Spleen (tissue), 13 donors: ENCODE measurements at places on chromosomes 11 and 22.

DNA sequence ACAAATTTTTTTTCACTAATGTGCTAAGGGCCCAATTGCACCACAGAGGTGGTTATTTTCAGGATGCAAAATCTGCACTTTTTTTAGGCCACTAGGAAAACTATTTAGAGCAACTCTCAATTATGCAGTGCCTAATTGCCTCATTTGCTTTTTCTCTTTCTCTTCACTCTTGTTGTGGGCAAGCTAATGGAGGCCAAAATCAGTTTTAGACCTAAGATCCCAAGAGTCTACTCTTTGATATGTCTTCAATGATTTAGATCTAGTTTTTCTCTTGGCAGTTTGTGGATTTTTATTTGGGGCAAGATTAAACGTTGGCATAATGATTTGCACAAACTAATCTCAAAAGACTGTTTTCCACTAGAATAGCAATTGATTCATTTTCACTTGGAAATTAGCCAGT is 1996.9 kb downstream of the LRRC4C start:
- H3K4me3 ChIP-seq: no peak overlapping the region
- H3K36me3 ChIP-seq: no peaks in the 10 kb centered on the region
- H3K27me3 ChIP-seq: no peaks in the 10 kb centered on the region

DNA sequence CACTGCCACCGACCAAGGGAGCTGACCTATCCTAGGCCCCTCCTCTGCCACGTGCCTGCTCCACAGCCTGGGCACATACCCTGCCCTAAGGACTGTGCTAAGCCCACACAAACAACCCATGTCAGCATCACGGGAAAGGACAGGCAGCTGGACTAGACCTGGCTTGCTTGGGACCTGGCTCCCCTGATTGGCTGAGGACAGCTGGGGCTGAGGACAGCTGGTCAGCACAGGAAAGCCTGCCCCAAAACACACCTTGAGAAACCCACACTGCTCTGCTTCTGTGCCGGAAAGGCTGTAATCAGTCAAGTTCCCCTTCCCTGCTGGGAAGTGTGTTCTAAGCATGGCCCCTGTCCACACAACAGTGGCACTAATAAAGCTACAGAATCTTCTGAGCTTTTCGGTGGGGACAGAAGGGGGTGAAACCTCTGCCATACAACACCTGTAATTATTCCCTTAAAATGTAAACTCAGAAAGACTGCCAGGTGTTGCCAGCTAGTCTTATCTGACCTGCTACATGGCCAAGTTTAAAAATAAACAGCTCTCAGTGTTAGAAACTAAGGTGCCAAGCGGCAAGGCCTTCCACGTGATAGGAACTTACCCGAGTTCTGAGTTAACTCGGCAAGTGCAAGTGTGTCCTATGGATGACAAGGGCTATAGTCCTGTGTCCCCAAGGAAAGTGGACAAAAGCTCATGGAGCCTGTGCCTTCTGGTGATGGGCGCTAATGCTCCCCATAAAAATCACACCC is 35.7 kb upstream of the ARFGAP3 start:
- peak; percentile 90 for DNase-seq
- no peaks in the 10 kb centered on the region for H3K27me3 ChIP-seq
- H3K4me3 ChIP-seq: no peak overlapping the region

GRCh38 chr22:20494978-20495860 is at the start of gene KLHL22:
TSS of gene KLHL22 (minus strand) at chr22:20495795. CDS start at chr22:20489211, 6,584 bp downstream.
- H3K27ac ChIP-seq: peak within 1 kb of the TSS; percentile 92
- peaks cover 9% of the 10 kb centered on the region for H3K36me3 ChIP-seq
- DNase-seq: no peak
- no peaks in the 10 kb centered on the region for H3K27me3 ChIP-seq

DNA sequence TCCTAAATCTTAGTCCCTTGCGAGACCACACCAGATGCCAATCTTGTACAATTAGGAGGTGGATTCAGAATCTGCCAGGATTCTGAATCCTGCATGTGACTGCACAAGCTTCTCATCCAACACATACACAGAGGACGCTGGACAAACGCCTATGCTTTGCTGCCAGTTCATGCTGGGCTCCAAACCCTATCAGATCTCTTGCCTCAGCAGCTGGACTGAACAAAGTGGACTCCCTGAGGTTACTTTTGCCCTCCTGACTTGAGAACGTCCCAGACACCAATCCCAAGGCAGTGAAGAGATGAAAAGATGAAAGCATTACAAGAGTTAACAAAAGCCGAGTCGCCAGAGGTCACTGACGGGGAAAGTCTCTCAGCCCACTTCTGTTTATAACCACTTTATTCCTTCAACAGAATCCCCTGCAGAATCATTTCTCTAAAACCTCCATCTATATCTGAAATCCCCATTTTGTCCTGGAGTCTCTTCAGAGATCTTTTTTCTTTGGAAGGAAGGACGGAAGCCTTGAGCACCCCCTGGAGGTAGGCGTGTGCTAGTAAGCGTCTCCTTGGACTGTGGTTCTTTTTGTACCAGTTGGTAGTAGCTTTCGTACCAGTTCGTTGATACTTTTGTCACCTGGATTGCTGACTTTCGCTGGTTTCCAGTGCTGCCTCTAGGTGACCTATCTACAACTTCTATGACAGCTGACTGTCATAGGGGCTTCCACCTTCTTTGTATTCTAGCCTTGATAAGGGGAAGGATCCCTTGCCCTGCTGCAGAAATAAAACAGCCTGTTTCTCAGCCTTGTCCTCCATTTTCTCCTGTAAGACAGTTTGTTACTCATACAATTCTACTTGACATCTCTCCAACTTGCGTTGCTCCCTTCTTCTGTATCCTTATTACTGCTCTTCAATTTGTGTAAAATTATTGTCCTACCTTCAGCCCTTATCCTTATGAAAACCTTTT is 26.1 kb upstream of the EED start:
- H3K4me1 ChIP-seq: no peaks in the 10 kb centered on the region
- H3K36me3 ChIP-seq: no peaks in the 10 kb centered on the region
- DNase-seq: peak; percentile 76
- no peak overlapping the region for H3K27ac ChIP-seq
- no peak overlapping the region for H3K4me3 ChIP-seq

- H3K4me1 ChIP-seq: peaks cover 21% of the 10 kb centered on the region
- H3K27me3 ChIP-seq: no peaks in the 10 kb centered on the region
- H3K36me3 ChIP-seq: no peaks in the 10 kb centered on the region
- H3K27ac ChIP-seq: no peak overlapping the region
Measured at GRCh38 chr22:41289671-41290070, 3.7 kb upstream of the RANGAP1 start.

DNA sequence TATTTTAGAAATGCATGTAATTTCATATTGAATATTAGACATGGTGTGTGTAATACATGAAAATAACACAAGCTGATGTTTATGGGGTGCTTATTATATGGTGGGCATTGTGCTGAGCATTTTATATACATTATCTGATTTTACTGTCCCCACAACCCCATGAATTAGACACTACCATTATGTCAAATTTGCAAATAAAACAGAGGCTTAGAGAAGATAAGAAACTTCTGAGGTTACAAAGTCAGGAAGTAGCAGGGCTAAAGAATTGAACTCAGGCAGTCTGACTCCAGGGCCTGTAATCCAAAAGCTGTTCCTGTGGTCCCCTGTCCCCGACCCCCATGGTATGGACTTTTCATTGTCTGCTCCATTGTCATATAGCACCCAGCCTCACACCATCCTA is 49.4 kb upstream of the NAV2 start:
- no peaks in the 10 kb centered on the region for H3K36me3 ChIP-seq
- H3K27ac ChIP-seq: no peak overlapping the region
- no peak for DNase-seq
- H3K4me3 ChIP-seq: no peak overlapping the region
- H3K27me3 ChIP-seq: no peaks in the 10 kb centered on the region

GRCh38 chr22:49964136-49965090 is 3.8 kb downstream of the PIM3 start:
- peaks cover 73% of the 10 kb centered on the region for H3K4me1 ChIP-seq
- peak overlapping the region; percentile 99 for H3K27ac ChIP-seq
- DNase-seq: peak; percentile 81

DNA sequence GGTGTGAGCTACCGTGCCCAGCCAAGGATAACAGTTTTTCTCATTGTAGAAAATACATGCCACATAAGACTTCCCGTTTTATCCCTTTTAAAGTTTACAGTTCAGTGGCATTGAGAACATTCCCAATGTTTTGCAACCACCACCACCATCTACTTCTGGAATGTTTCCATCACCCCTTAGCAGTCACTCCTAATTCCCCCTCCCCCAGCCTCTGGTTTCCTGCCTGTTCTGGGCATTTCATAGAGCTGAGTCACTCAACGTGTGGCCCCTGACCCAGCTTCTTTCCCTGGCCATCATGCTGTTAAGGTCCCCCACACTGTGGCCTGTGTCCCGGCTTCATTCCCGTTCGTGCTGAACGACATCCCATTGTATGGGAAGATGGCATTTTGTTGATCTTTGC is 30.7 kb downstream of the FGF4 start:
- H3K27ac ChIP-seq: no peak overlapping the region
- no peak for DNase-seq
- no peaks in the 10 kb centered on the region for H3K36me3 ChIP-seq
- no peaks in the 10 kb centered on the region for H3K4me1 ChIP-seq
- peaks cover 4% of the 10 kb centered on the region for H3K27me3 ChIP-seq
- no peak overlapping the region for H3K4me3 ChIP-seq

DNA sequence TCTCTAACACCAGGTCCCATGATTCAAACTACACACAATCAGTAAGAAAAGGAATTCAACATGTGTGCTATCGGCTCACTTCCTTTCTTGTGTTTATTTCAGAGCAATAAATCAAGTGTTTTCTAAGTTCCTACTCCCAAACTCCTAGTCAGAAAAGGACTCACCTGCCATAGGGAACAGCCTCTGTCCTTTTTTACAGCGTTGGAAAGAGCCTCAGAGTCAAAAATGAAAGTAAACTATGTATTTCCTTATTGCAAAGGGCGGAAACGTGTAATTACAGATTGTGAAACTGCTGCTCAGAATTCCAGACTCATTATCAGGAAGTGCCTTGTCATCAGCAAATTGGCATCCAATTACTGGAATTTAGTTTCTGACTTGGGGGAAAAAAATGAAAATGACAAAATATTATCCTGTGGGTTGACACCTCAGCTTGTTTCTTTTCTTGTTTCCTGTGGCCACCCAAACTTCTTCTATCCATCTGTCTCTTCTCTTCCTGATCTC is at the start of gene CASP4:
CASP4 (minus strand) TSS at position 220 of the 501 bp plus-strand sequence; CDS start at position 171, 49 bp downstream.
- peak within 1 kb of the TSS; percentile 67 for H3K4me3 ChIP-seq
- no peaks in the 10 kb centered on the region for H3K27me3 ChIP-seq
- H3K36me3 ChIP-seq: peaks cover 20% of the 10 kb centered on the region
- peaks cover 45% of the 10 kb centered on the region for H3K4me1 ChIP-seq
- peak within 1 kb of the TSS; percentile 91 for H3K27ac ChIP-seq
- DNase-seq: no peak

GRCh38 chr11:124339396-124340141 is 19.6 kb upstream of the OR8D2 start:
- no peaks in the 10 kb centered on the region for H3K27me3 ChIP-seq
- no peak overlapping the region for H3K4me3 ChIP-seq
- no peaks in the 10 kb centered on the region for H3K4me1 ChIP-seq
- no peaks in the 10 kb centered on the region for H3K36me3 ChIP-seq

DNA sequence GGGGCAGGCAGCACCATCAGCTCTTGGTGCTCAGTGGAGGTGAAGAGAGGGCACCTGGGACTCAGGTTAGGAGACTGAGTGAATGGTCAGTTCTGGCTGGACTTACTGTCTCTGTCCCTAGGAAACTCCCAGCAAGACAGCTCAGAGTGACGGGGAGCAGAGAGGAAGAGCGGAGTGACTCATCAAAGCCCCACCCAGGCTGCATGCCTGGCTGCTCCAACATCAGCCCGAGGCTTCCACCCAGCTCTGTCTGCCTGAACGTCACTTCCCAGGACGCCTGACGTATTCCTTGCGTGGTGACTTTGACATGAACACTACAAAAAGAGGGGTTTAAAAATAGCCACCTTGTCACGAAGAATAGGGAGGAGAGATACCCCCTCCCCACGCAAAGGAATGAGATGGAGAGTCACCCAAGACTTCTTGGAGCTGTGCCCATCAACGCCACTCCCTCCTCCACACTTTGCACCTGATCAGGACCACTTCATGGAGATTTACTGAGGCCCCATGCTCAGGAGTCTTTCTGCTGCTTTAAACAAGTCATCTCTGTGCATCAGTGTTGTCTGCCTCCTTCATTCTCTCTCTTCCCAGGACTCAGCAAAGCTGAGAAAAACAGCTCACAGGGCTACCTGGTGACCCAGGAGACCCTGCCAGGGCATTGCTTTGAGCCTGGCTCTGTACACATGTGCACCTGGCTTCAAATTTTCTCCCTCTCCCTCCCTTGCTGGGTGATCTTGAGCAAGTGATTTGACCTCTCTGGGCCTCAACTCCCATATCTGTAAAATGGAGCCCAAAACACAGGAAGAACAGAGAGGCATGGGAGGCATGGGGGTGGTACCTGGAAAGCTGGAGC is 83.1 kb downstream of the MN1 start:
- H3K4me1 ChIP-seq: peaks cover 6% of the 10 kb centered on the region
- H3K27me3 ChIP-seq: no peaks in the 10 kb centered on the region
- H3K4me3 ChIP-seq: no peak overlapping the region
- H3K27ac ChIP-seq: no peak overlapping the region
- H3K36me3 ChIP-seq: no peaks in the 10 kb centered on the region

DNA sequence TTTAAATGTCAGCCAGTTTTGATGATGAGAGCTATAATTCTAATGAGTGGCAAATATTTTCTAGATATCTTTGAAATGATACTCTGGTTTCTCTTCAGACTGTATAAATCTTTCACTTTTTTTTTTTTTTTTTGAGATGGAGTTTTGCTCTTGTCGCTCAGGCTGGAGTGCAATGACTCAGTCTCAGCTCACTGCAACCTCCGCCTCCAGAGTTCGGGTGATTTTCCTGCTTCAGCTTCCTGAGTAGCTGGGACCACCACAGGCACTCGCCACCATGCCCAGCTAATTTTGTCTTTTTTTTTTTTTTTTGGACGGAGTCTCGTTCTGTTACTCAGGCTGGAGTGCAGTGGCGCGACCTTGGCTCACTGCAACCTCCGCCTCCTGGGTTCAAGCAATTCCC is 113.6 kb downstream of the TEAD1 start:
- no peak overlapping the region for H3K27ac ChIP-seq
- H3K4me1 ChIP-seq: no peaks in the 10 kb centered on the region
- no peaks in the 10 kb centered on the region for H3K27me3 ChIP-seq
- H3K4me3 ChIP-seq: no peak overlapping the region
- DNase-seq: no peak
- no peaks in the 10 kb centered on the region for H3K36me3 ChIP-seq

DNA sequence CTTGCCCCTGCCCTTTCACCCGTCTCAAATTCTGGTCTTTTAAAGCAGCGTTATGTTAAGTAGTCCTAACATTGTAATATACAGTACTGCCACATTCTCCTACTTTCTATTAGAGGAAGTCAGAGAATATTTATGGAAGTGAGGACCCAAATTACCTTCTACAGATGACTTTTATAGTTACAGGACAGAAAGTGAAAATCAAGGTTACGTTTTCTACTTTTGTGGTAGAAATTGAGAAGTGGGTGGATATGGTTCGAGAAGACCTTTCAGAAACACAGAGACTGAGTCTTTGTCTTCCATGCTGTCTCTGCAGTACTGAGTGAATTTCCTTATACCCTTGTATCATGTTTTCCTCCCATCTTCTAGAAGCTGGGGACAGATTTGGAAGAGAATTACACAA is 17.1 kb downstream of the SC5D start:
- no peak for DNase-seq
- H3K4me1 ChIP-seq: no peaks in the 10 kb centered on the region

GRCh38 chr11:14546672-14547071 is 26.5 kb upstream of the PSMA1 start:
- H3K27ac ChIP-seq: no peak overlapping the region
- H3K4me3 ChIP-seq: no peak overlapping the region
- H3K27me3 ChIP-seq: no peaks in the 10 kb centered on the region
- H3K4me1 ChIP-seq: peaks cover under 1% of the 10 kb centered on the region
